ENCODE measurements at places on chromosomes 11 and 22. TPM values are rescaled to one million over a fixed set of nuclear protein-coding genes. Genes with fewer than 3 reads are reported as not detected.

NELL1 gene
- not detected for total RNA-seq

IFITM10 gene
- not detected for total RNA-seq

THOC5 gene
- total RNA-seq = 71.7 TPM

SUSD2 gene
- 0.80 TPM for total RNA-seq

GSTT2B gene
- not detected for total RNA-seq

ARHGEF12 gene
- total RNA-seq = 13.8 TPM

MYBPC3 gene
- not detected for total RNA-seq

MPPED2 gene
- 0.19 TPM for total RNA-seq

ALDH3B1 gene
- total RNA-seq = not detected

POU2AF2 gene
- total RNA-seq = not detected

MPZL2 gene
- 20.1 TPM for total RNA-seq

GNAZ gene
- 0.43 TPM for total RNA-seq

GDPD4 gene
- total RNA-seq = not detected

PDE2A gene
- 0.42 TPM for total RNA-seq

CDC45 gene
- total RNA-seq = 110 TPM

NLRP14 gene
- 0.08 TPM for total RNA-seq

FJX1 gene
- total RNA-seq = 3.8 TPM

CELSR1 gene
- 0.04 TPM for total RNA-seq

TBX1 gene
- total RNA-seq = not detected

RFPL2 gene
- not detected for total RNA-seq

TENM4 gene
- not detected for total RNA-seq

FGF19 gene
- not detected for total RNA-seq

ACR gene
- not detected for total RNA-seq

SLC1A2 gene
- total RNA-seq = 0.08 TPM

MUC5AC gene
- total RNA-seq = not detected

SNX32 gene
- 3.3 TPM for total RNA-seq

RFPL1 gene
- not detected for total RNA-seq

SYT7 gene
- not detected for total RNA-seq

GRK3 gene
- total RNA-seq = 27.6 TPM

MMP13 gene
- total RNA-seq = not detected

AP5B1 gene
- total RNA-seq = 20.4 TPM

TESMIN gene
- total RNA-seq = 2.2 TPM

ARHGAP8 gene
- 3.2 TPM for total RNA-seq

NCAM1 gene
- total RNA-seq = not detected

NECTIN1 gene
- total RNA-seq = 3.7 TPM

SLC29A2 gene
- total RNA-seq = 9.0 TPM

DAGLA gene
- 0.12 TPM for total RNA-seq

C22orf42 gene
- total RNA-seq = not detected

INS gene
- not detected for total RNA-seq

MS4A4E gene
- not detected for total RNA-seq

PSMC3 gene
- total RNA-seq = 168 TPM

CRYAB gene
- total RNA-seq = not detected

FGF3 gene
- total RNA-seq = not detected

CCDC73 gene
- 0.20 TPM for total RNA-seq

TLCD5 gene
- total RNA-seq = 0.37 TPM

SHISAL1 gene
- total RNA-seq = not detected

OR2AG1 gene
- not detected for total RNA-seq

OR4S1 gene
- total RNA-seq = not detected

TMEM138 gene
- 57.6 TPM for total RNA-seq

CATSPER1 gene
- not detected for total RNA-seq

ZBTB16 gene
- total RNA-seq = 1.7 TPM

SYT8 gene
- total RNA-seq = not detected

E2F8 gene
- 16.2 TPM for total RNA-seq

C11orf52 gene
- total RNA-seq = not detected
